NCI-H2107 (cell line): ENCODE measurements at places on chromosomes 6 and 20.
A peak's percentile ranks its signal among the peaks of the same experiment; 100 is the strongest.

DNA sequence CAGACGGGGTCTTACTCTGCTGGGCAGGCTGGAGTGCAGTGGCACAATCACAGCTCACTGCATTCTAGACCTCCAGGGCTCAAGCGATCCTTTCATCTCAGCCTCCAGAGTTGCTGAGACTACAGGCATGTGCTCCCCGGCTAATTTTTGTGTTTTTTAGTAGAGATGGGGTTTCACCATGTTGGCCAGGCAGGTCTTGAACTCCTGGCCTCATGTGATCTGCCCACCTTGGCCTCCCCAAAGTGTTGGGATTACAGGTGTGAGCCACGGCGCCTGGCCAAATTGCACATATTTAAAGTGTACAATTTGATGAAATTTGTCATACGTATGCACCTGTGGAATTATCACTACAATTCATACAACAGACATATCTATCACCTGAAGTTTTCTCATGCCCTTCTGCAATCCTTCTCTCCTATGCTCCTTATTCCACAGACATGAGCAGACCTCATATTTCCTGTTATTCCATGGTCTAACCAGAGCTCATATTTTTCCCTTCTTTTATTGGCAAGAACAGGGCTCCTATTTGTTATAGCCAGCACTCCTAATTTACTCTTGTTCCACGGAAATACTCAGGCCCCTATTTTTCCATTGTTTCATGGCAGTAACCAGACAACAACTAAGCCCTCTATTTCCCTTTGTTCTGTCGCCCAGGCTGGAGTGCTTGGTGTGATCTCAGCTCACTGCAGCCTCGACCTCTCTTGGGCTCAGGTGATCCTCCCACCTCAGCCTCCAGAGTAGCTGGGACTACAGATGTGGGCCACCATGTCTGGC, 2.2 kb upstream of the CSTL1 start:
- no peak for DNase-seq

DNA sequence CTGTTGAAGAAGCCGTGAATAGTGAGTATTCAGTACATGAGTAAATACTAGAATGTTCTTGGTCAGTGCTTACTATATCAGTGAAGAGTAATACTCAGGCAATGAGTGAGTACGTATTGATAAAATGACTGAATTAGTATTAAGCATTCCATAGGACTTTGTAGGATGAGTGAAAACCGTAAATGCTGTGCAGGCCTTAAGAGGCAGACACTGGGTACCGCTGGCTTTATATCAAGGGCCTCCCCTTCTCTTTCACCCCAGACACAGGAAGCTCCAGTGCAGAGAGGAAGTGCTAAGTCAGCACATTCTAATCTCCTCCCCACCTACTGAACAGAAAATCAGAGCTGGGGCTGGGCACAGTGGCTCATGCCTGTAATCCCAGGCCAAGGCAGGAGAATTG, 24.2 kb downstream of the POFUT1 start:
- DNase-seq, result no peak

DNA sequence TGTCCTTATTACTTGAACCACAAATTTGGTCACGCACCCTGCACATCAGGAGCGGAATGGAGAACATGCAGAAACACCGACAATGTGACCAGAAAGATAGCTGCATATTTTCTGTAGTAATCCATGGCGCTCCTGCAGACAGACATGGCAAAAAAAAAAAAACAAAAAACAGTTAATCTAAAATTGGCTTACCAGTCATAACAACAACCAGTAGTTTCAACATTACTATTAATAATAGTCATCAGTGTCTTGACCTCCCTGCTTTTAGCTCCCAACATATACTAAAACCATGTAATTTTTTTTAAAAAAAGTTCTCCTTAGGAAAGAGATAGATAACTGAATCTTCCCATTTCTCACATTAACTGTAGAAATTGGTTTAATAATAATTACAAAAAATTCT, 6.8 kb downstream of the CGA start:
- DNase-seq, result no peak

DNA sequence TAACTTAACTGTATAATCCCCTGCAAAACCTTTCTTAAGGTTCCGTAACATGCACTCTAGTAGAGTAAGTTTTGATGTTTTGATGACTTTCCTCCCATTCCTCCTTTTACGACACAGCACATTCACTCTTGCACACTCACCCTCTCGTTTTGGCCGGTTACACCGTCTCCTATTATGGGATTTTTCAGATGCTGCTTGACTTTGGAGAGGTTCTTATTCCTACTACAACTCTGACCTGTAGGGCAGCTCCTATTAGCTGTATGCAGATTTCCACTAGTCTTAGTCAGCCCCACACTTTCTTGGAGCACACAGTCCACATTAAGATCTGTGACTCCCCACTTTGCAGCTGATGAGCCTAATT, 223.7 kb upstream of the SYNCRIP start:
- no peak for DNase-seq

DNA sequence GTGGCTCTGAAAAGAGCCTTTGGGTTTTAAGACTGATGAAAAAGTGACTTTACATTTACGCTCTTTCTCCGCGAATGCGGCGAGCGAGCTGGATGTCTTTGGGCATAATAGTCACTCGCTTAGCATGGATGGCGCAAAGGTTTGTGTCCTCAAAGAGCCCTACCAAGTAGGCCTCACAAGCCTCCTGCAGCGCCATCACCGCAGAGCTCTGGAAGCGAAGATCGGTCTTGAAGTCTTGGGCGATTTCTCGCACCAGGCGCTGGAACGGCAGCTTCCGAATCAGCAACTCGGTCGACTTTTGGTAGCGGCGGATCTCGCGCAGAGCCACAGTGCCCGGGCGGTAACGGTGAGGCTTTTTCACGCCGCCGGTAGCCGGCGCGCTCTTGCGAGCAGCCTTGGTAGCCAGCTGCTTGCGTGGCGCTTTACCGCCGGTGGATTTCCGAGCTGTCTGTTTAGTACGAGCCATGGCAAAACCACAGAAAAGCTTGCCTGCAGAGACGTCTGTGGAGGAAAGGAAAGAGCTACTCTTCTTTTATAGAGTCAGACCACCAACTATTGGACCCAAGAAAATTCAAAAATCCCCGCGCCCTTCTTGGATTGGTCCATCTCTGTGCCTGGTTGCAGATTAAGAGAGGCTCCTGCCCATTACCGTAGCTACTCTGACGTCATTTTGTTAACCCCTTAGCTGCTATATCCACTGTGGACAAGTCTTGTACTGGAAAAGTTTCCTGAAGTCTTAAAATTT, 55.5 kb upstream of the HFE start:
- peak; percentile 85 for DNase-seq

- no peak for DNase-seq
These were observed 98.3 kb downstream of the SASH1 start for GRCh38 chr6:148440877-148441453.

GRCh38 chr6:99789767-99790166, 183.1 kb downstream of the PRDM13 start:
- DNase-seq, result no peak

DNA sequence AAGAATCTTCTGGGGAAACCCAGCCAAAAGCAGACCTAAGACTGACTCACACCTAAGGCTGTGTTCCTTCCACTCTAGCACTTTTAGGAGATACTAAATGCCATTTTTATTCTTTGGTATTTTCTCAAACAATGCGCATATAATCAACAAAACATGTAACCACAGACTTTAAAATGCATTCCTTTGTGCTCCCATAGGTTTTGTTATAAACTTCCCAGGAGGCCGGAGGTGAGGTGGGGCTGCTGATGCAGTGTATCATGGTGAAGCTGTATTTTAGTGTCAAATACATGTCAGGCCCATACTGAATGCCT, 155.2 kb downstream of the BTBD3 start:
- DNase-seq, result no peak
